ENCODE measurements at places on chromosomes 5 and 9. TPM values are rescaled to one million over a fixed set of nuclear protein-coding genes. Genes with fewer than 3 reads are reported as not detected.

GRCh38 chr5:180323941-180324600 lies 29.1 kb downstream of the GFPT2 start:
- DNase-seq: no peak

GRCh38 chr5:180847026-180847425 lies 14.1 kb downstream of the ZFP62 start:
- DNase-seq: no peak

DNA sequence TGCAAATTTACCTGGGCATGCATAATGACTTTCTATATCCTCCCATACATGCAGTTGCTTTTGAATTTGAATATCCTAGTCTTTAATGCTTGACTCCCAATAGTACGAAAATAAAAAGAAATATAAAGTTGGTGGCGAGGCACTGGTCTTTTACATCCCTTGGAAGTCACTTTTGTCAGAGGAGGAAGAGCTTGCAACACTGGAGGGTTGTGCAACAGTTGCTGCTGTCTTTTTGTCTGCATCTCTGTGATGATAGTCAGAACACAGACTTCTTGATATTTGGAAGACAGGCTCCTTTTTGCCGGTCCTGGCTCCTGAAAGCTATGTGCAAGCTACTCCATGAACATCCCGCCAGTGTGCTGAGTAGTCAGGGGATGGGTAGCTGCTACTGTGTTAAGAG lies 16.8 kb upstream of the SGCD start:
- DNase-seq: no peak

- no peak for DNase-seq
These were observed 20.9 kb downstream of the ENG start for GRCh38 chr9:127833555-127833954.

GRCh38 chr5:59745415-59745863 lies 148.1 kb downstream of the PDE4D start:
- no peak for DNase-seq

- DNase-seq: no peak
These were observed 584.4 kb upstream of the ACO1 start for GRCh38 chr9:31799953-31800609.

DNA sequence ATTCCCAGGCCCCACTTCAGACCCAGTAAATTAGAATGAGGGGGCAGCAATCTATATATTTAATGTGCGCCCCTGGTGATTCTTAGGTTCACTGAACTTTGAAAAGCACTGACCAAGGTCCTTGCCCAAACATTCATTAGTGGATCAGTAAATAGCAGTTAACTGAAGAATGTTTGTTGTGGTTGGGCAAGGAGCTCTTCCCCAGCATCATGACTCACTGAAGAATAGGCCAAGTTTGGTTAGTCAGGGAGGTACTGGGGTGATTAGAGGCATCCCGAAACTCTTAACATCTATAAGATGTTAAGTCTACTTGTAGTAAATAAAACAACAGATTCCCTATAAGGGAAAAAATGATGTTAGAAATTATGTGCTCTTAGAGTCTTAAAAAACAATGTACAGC lies 833 bp upstream of the MROH2B start:
- no peak for DNase-seq

LHX2 gene
- polyA plus RNA-seq: not detected

TMEM167A gene
- 144 TPM for polyA plus RNA-seq

PRRC2B gene
- 200 TPM for polyA plus RNA-seq

All from right renal pelvis (tissue), 4 donors.